HAP-1 (cell line): ENCODE measurements at places on chromosomes 6 and 20.

DNA sequence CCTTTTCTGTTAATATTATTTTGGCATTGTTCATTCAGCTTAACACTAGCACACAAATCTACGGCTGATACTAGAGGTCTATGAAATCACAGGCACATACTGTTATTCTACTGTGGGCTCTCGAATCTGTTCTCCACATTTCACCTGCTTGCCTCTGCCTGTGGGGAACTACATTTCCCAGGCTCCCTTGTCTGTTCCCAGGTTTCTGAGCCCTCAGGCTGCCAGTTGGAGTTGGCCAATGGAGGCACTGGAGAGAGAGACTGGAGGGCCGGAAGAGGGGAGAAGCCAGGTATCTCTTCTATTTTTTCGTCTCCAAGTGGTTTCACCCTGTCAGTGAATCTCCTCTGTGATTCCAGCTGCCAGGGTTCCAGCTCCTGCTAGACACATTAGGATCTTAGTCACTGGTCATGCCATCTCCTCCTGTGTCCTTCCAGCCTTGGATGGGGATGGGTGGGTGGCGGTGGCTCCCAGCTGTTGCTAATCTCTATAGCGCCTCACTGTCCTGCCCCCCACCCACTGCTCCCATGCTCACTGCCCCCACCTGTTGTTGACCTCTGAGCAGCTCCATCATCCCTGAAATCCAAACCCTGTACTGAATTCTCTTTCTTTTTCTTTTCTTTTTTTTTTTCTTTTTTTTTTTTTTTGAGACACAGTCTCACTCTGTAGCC is 188.2 kb downstream of the LRFN2 start:
- DNase-seq, result no peak

DNA sequence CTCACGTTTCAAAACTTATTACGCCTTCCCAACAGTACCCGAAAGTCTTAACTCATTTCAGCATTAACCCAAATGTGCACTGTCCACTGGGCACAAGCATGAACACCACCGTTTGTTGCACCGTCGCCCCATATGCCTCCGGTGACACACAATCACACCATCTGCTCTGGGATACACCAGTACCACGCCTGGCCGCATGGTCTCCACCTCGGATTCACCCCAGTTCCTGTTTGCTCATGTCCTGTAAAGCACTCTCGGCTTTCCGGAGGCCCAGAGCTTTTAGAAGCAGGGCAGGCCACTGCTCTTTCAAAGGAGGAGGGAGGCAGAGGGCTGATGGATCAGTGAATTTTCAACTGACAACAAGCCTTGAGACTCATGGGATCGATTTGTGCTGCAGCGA is 1570.0 kb upstream of the DEFB115 start:
- no peak for DNase-seq

- no peak for DNase-seq
Measured at GRCh38 chr6:29211488-29211887, 40.8 kb downstream of the OR2J2 start.

DNA sequence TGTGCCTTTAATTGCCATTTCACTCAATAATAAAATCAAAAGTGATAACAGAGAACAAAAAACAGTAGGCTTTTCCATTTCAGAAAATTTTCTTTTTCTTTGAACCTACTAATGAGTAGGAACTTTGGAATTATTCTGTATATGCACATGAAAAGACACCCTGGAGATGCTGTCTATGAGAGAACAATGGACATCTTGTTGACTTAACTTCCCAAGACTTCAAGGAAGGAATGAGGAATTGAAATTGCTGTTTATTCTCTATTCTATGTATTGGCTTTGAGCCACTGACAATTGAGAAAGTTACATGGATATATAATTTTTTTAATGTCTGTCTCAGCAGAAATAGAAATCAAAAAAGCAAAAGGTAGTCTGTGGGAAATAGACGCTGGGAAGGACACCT is 98.6 kb upstream of the PCSK2 start:
- no peak for DNase-seq

DNA sequence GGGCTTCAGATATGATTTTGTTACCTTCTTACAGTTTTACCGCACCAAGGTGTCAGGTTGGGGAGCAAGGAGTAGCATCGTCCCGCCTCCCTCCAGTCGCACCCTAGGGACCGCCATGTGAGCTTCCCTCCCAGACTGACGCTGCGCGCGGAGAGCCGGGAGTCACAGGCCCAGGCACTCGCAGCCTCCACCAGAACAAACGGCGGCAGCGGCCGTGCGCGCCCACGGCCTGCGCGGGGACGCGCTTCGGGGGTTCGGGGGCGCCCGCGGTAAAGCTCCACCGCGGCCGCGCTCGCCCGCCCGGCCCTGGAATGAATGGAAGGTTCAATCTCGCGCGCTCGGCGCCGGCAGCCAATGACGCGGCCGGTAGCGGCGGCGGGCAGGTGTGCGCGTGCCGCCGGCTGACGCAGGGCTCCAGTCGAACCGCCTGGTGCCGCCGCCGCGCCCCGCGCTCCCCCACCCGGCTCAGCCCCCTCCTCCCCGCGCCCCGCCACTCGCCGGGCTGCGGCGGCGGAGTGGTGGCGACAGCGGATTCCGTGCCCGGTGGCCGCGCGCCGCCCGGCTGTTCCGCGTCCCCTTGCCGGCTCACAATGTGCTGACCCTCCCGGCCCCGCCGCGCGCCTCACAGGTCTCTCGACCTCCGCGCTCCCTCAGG is 16.5 kb upstream of the LIN28B start:
- no peak for DNase-seq

DNA sequence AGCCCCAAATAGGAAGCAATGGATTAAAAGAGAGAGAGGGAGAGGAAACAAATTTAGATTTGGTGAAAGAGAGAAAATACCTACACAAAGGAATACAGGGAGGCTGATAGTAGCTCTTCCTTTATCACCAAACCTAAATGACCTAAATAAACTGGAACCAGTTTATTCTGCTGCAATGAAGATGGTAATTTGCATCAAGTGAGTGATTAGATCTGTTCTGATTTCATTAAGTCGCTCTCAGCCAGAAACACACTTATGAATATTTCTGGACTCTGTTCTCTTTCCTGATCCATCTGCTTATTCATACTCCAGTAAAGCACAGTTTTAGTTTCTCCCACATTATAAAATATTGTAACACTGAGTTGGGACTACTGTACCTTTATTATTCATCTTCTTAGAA is 83.4 kb upstream of the BMP5 start:
- DNase-seq, result no peak

DNA sequence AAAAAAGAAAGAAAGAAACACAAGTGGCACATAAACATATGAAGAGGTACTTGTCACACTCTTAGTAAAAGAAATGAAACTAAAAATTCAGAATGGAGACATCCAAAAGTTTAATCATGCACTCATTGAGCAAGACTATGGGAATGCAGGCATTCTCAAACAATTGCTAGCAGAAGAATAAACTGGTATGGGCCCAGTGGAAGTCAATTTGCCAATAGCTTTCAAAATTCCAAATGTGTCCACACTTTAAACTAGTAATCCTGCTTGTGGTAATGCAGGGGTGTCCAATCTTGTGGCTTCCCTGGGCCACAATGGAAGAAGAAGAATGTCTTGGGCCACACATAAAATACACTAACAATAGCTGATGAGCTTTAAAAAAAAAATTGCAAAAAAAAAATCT is 97.4 kb downstream of the EPB41L2 start:
- no peak for DNase-seq

DNA sequence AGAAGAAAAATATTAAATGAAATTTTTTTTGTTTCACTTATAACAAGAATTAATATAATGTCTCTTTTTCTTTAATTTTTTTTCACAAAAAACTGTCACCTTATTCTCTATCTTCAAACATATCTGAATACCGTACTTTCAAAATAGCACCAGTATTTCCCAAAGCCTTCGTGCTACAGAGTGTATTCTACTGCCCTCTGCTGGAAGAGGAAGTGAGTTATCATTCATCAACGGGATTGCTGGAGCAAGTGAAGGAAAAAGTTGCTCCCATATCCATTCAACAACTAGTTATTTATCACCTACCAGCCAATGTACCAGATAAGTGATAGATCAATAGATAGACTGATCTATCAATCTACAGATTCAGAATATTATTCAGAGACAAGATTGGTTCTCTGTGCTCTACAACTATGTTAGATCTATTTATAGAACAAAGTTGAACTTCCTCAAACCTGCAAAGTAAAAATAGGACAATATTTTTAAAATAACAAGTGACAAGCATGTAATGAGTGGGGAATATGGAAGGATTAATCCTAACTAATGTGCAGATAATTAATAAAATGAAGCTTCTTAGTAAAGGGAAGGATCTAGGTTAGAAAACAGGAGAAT is 26.7 kb upstream of the TFAP2B start:
- DNase-seq, result peak; percentile 28

- DNase-seq, result no peak
Measured at GRCh38 chr6:55713436-55713835, 134.4 kb upstream of the HMGCLL1 start.

DNA sequence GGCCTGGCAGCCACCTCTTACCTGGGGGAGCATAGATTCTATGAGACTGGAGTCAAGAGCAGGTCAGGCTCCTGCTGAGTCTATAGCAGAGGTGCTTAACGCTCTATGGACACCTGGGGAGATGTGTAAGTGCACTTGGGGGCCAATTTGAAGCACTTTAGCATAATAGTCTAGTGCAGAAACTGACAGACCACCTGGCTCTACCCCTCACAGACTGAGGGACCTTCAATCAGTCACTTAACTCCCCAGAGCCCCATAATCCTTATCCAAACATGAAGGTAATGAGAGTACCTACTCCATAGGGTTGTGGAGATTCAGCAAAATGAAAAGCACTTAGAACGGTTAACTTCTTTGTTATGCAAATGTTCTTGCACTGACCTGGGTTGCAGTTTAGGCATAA is 87.3 kb upstream of the SLC22A16 start:
- DNase-seq, result peak; percentile 50

DNA sequence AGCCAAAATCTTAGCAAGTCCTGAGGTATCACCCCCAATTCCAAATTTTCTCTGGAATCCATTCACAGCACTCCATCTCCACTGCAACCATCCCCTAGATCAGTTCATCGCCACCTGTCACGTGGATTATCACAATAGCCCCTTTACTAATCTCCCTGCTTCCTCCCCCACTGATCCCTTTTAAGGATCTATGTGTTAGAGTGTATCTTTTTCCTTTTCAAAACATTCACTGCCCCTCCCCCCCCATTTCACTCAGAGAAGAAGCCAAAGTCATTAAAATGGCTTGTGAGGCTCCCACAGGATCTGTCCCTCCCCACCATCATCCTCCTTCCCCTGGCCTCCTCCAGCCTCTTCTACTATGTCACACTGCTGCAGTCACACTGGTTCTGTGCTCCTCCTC is 18.4 kb upstream of the SPAG4 start:
- no peak for DNase-seq

DNA sequence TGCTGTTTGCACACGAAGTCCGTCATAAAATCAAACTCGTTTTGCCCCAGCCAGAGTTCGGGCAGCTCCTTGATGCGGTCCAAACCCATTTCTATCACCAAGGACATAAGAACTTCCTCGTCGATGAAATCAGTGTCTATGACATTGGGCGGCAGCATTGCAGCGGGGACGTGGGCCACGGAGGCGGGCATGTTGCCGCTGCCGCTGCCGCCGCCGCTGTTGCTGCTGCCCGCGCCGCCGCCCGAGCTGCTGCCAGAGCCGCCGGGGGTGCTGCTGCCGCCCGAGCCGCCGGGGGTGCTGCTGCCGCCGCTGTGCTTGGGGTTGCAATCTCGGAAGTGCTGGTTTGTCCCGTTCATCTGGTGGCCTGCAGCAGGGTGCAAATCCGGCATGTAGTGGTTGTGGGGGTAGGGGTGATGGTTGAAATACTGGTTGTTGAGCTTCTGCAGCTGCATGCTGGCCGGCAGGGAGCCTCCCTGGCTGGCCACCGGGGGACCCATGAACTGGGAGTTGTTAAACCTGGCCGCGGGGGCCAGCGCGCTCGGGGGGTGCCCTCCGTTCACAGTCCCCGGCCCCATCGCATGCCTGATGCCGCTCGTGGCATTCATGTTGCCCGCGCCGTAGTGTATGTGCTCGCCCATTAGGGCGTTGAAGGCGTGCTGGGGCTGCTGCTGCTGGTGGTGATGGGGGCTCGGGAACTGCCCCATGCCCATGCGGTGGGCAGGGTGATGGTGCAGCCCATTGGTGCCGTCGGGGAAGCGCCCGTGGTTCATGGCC is 1.1 kb downstream of the CITED2 start:
- DNase-seq, result peak; percentile 70

DNA sequence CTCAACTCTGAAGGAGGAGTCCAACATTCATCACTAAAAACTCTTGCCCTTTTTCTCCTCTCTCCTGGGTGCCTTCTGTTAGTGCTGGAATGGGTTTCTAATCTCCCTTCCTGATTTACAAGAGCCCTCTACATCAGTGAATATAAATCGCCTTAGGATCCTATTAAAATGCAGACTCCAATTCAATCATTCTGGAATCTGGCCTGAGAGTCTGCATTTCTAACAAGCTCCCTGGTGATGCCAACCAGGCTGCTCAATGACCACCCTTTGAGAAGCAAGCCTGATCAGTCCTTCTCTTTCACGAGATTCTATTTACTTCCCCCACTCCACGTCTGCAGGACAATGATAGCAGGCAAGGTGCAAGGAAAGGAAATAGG is 72.8 kb upstream of the E2F3 start:
- DNase-seq, result no peak

- no peak for DNase-seq
Measured at GRCh38 chr20:36028106-36028808, 59.9 kb downstream of the CNBD2 start.

GRCh38 chr6:54262971-54263370 is 45.3 kb upstream of the TINAG start:
- no peak for DNase-seq

DNA sequence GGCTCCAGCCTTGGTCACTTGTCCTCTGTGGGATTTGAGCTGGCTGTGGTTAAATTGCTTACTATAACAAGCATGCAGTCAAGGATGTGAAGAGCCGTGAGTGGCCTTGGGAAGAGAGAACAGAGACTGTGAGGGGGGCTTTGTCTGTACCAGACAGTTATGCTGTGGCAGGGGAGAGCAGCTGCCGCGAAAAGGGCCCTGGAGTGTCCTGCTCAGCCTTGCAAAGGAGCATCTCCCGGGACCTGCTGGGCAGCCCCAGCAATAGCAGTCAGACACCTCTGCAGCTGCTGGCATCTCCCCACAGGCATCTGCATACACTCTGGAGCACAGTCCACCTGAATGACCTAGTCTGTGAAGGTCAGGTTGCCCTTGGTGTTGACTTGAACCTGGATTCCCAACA is 6.3 kb downstream of the EBF4 start:
- no peak for DNase-seq

DNA sequence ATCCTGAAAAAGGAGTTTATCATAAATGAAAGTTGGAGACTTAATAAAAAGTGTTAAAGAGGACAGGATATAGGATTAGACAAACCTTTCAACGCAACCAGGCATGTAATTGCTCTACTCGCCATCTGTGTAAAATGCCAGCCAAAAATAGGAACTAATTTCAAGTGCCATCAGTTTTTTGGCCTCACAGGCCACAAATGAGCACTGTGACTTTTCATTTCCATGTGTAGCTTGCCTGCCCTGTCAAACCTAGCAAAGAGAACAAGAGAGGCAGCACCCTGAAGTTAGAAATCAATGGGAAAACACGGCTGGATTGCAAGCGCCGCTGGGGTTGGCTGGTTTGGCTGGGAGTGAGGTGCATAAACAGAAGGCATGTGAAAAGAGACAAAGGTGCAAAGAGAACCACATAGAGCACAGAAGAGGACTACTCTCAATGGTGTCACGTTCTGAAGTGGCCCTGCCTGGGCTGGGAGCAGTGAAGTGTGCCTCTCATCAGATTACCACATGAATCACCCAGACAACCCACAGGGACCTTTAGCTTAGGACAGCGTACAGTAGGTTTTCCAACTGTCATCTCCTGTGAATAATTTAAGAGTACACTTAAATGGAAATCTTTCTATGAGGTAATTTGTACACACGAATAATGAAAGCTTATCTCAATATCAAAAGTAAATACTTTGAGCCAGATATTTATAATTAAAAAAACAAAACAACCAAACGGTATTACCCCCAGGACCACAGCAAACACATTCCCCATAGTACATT is 78.0 kb upstream of the NHSL1 start:
- peak; percentile 66 for DNase-seq
